ENCODE measurements at places on chromosomes 3 and 15. TPM values are rescaled to one million over a fixed set of nuclear protein-coding genes. Genes with fewer than 3 reads are reported as not detected.
A peak's percentile ranks its signal among the peaks of the same experiment; 100 is the strongest.

The SLC9C1 gene
- 0.13 TPM for total RNA-seq

The DCUN1D1 gene
- 41.6 TPM for total RNA-seq

The COL6A5 gene
- not detected for total RNA-seq

The FYCO1 gene
- 62.0 TPM for total RNA-seq

The EIF1B gene
- total RNA-seq, result 53.9 TPM

The SPESP1 gene
- 3.0 TPM for total RNA-seq

The THSD4 gene
- 57.9 TPM for total RNA-seq

The HHLA2 gene
- total RNA-seq, result not detected

The GOLGA6B gene
- total RNA-seq, result 0.36 TPM

The TRPM1 gene
- not detected for total RNA-seq

The TRH gene
- total RNA-seq, result not detected

The IQCH gene
- total RNA-seq, result 14.4 TPM

The PRKCD gene
- total RNA-seq, result 82.2 TPM

The BOC gene
- 79.6 TPM for total RNA-seq

GRCh38 chr15:67358391-67358790 lies 103.8 kb downstream of the IQCH start:
- DNase-seq, result no peak

DNA sequence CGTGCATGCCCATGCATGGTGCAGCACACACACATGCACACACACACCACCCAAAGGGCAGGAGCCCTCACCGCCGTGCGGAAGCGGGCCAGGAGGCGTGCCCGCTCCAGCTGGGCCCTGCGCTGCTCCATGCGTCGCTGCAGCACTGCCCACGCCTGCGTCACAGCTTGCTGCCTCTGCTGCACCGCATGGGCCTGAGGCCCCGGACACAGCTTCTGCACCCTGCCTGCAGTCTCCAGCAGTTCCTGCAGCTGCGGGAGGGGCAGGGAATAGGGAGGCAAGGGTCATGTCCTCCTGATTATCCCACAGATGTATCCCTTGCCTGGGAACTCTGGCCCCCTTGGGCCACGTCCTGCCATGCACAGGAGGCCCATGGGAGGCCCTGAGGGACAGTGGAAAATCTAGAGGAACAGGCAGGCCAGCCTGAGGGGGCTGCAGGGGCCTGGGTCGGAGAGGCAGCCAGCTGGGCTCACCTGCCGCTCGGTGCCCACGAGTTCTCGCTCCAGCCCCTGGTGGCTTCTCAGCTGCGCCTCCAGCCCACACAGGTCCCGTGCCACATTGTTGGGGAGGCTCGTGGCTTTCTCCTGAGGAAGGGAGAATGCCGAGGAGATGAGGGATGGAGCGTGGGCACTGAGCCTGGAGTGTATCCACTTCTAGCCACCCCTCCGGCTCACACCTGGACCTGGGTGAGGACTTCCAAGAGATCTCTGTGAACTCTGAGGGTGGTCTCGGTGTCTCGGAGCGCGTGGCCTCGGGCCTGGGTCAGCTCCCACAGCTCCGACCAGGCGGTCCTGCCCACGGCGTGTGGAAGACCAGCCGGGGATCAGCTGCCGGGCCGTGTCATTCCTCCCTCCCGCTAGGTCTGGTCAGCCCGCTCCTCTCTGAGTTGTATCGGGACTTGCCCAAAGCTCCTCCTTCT lies 23.8 kb downstream of the SPTBN5 start:
- DNase-seq, result no peak

DNA sequence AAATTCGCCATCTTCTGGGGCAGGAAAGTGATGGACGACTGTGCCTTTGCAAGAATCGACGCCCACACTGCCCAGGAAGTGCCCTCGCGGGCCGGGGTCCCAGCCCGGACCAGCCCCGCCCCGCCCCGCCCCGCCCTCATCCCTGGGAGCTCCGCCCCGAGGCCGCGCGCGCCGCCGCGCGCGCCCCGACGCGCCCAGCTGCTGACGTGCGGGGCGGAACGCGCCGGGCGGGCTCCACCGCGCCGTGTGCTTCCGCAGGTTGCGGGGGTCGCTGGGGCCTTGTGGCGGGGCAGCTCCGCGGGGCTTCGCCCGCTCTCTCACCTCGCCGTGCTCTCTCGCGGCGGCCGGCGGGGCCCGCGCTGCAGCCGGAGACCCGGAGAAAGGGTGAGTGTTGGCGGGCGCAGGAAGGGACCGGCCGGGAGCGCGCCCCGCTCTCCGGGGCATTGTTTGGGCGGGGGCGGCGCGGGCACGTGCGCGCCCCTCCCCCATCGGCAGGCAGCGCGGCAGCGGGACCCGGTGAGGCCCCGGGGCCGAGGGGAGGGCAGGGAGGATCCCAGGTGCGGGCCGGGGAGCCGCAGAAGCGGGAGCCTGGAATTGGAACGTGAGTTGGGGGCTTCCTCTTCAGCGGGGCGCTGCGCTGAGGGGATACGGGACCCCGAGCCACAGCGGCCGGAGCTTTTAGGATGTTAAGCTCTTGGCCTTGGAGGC lies at the start of gene YEATS2:
Gene YEATS2, plus strand, starts transcription at position 188 of the 708 bp plus-strand sequence. CDS start 17,366 bp downstream, outside the sequence.
- peak; percentile 50 for DNase-seq

DNA sequence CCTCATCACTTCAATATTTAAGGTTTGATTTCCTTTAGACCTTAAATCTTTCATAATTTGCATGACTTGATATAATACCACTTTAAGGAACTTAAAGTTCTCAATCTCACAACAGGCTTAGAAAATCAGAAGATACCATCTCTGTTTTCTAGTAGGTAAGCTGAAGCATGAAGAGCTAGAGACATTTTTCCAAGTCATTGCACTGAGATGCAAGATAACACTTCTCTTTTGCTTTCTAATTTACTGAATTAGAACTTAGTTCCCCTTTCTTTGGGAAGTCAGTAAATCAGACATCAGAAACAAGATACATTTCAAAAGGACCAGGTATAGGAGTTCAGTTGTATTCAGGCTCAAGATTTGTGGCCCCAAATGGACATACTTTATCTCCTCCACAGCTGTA lies 79.7 kb downstream of the DZIP3 start:
- DNase-seq, result no peak

GRCh38 chr3:172447611-172448579 lies at the start of gene GHSR:
GHSR (minus strand) TSS chr3:172448456; CDS start chr3:172448413, 43 bp downstream.
- no peak for DNase-seq

DNA sequence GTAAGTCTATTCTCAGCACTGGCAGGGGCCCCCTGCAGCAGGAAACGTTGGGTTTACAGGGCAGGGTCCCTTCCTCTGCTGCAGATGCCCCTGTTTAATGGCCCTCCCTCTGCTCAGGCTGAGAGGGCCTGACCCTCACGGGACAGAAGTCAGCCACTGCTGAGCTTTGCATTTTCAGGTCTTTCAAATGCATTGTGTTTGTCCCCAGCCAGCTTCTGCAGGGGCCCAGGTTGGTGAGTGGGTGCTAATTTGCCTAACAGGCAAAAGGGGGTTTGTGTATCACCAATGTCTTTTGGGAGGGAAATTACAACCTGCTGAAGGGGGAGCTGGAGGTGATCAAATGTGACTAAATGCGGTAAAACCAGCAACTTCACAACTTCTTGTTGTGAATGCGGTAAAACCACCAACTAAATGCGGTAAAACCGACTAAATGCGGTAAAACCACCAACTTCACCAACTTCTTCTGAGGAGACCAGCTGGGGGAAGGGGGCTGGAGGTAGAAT lies 44.8 kb upstream of the UBE2E1 start:
- no peak for DNase-seq

- DNase-seq, result no peak
Observed at GRCh38 chr3:170454509-170454908, 35.8 kb downstream of the CLDN11 start.

DNA sequence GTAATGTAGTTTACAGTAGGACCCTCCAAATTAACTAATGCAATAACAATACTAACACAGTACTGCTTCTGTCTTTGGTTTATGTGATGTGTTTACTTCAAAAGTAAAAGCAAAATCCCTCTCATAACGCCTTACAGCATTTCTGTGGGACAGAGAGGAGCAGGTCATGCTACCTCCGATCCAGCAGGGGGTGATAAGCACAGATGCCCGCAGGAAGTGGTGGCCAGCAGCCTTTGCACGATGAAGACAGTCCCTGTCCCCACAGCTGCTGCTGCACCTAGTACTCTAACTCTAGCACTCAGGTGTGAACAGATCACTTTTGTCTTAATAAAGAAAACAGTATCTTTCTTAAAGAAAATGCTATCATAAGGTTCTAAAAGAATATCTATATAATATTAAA lies 38.3 kb downstream of the ANO10 start:
- DNase-seq, result no peak

- DNase-seq, result no peak
Observed at GRCh38 chr3:23966328-23966727, 21.2 kb downstream of the NR1D2 start.

GRCh38 chr3:8841472-8841871 lies 72.1 kb upstream of the OXTR start:
- no peak for DNase-seq

- DNase-seq, result no peak
Observed at GRCh38 chr3:171183042-171183441, 156.5 kb upstream of the SLC2A2 start.

GRCh38 chr3:128269796-128270195 lies 116.5 kb downstream of the EEFSEC start:
- DNase-seq, result no peak

GRCh38 chr15:69794645-69795469 lies 302.9 kb downstream of the TLE3 start:
- DNase-seq, result no peak

- DNase-seq, result no peak
Observed at GRCh38 chr15:71349336-71349735, 234.1 kb downstream of the THSD4 start.

- DNase-seq, result no peak
Observed at GRCh38 chr3:156859578-156859977, 33.4 kb downstream of the LEKR1 start.

DNA sequence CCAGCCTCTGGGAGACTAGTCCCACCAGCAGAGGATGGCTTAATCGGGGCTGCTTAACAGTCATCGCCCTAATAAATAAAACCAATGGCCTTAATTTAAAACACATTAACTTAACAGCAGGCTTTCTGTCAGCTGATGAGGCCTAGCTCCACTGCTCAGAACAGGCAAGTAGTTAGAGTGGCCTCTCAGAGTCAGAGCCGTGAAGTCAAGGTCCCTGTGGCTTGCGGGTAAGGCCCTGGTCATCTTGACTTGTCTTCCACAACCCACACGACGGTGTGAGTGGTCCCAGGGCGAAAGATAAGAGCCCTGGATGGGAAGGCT lies 11.8 kb downstream of the XXYLT1 start:
- no peak for DNase-seq

GRCh38 chr3:161637559-161637958 lies 141.0 kb downstream of the OTOL1 start:
- no peak for DNase-seq

DNA sequence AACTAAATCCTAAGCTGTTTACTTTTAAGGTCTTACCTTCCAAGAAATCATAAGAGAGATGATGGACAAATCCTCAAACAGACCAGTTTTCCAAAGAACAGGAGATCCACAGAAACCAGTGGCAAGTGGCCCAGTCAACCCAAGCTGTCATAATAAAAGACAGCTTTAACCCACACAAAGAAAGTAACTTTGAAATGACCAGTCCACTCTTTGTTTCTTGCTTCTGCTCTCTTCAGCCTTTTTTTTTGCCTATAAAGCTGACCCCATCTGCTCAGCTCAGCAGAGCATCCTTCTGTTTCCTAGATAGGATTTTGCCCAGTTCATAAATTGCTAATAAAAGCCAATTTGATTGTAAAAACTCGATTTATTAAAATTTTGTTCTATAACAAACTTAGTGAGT lies 299.4 kb downstream of the OXSM start:
- no peak for DNase-seq

DNA sequence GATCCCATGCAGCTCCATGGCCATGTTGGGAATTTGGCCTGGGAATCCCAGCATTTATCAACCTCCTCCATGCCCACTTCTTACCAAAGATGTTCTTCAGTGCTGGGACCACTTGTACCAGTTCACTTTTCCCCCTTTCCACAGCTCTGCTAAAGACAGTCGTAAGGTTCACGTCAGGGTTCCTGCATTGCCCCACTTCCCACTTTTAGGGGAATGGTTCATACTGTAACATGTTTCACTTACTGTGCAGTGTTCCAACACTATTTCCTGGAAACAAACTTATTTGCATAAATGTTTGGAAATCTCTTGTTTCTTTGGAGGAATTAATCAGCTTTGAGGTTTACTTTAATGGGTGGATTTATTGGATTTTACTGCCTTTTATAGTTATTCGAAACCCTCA lies 17.0 kb downstream of the APH1B start:
- no peak for DNase-seq

GRCh38 chr3:140022066-140022770 lies 87.2 kb downstream of the CLSTN2 start:
- DNase-seq, result no peak

DNA sequence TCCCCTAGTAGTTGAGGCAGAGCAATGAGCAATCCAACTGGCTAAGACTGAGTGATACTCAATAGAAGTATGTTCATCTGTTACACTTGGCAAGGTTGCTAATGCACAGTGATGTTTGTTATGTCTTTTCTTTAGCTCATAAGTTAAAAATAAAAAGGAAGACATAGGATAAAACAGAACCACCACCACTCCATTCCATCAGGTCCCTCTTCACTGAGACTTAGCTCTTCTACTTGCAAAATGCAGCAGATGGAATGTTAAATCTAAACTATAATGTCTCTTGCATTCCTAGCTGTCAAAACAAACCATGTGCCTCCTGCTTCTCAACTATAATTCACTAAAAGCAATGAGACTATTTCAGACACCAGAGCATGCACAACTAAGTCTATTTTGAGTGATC lies 265.6 kb upstream of the UBE2E2 start:
- DNase-seq, result no peak

DNA sequence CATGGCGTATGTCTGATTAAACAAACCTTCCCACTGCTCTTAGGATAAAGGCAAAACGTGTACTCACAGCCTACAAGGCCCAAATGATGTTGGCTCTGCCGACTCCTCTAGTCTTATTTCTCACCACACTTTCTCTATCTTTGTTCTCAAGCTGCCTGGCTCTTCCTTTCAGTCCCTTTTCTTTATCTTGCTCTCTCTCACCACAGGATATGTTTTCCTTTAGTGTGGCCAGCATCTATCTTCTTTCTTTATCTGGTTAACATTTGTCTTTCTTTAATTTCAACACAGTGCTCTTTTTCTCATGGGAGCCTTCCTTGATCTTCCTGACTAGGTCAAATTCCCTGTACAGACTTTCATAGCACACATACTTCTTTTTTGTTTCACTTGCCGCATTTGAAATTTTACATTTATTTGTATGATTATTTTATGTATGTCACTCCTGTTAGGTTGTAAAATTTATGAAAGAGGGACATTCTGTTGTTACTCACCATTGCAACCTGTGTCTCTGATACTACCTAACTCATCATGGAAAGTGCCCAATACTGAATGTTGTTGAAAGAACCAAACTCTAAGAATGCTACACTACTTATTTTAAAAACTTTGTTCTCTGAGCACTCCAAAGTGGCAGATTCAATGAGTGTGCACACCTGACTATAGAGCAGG lies 328.9 kb upstream of the CBLB start:
- DNase-seq, result no peak

- no peak for DNase-seq
Observed at GRCh38 chr3:103947062-103947461, 1419.6 kb upstream of the ALCAM start.

DNA sequence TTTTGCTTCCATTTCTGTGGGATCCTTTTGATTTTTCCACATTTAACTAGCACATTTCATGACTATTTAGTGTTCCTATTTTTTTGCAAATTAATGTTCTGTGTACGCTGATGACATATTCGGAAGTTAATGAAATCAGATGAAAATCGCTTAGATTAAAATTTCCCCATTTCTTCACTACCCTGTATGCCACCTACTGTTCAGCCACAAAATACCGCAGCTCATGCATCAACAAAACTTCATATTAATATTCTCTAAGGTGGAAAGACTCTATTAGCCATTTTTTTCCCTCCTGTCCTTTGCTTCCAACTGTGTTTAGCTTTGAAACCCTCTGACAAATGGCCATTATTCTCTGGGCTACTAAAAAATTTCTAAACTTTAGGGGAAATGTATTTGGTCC lies 300.6 kb downstream of the MECOM start:
- DNase-seq, result no peak
